BJ (cell line): ENCODE measurements at places on chromosomes 6 and 20. TPM values are rescaled to one million over a fixed set of nuclear protein-coding genes. Genes with fewer than 3 reads are reported as not detected.

Gene UNC5CL
- polyA plus RNA-seq = not detected in 2 replicates

Gene HMGN3
- polyA plus RNA-seq = 10.3 and 30.9 TPM in 2 replicates

Gene OR12D3
- not detected in 2 replicates for polyA plus RNA-seq

Gene BHLHE23
- not detected in 2 replicates for polyA plus RNA-seq

Gene REM1
- polyA plus RNA-seq = not detected in 2 replicates

Gene FBXO30
- polyA plus RNA-seq = 3.5 and 7.3 TPM in 2 replicates

Gene RIMS4
- polyA plus RNA-seq = not detected in 2 replicates

Gene GFRA4
- polyA plus RNA-seq = not detected in 2 replicates
